Suppressor macrophage (primary cell): ENCODE measurements at places on chromosomes 2 and 18.

GRCh38 chr2:190554357-190555006 lies 20.0 kb upstream of the NEMP2 start:
- no peak for DNase-seq

DNA sequence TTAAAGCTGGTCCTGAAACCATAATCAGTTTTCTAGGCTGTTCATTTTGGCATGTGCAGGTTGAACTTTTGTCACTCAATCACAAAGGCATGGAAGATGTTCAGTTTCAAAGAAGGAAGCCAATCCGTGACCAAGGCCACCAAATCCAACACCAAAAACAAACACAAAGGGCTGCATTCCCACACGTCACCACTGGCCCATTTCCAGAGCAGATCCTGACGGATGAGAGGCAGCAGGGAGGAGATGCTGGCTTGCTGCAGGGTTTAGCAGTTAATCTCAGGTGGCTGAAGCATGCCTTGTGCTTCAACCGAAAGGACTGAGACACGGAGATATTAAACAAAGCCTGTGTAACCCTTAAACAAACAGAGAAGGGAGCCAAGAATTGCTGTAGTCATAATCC lies 191.9 kb upstream of the CTAGE1 start:
- DNase-seq, result no peak

DNA sequence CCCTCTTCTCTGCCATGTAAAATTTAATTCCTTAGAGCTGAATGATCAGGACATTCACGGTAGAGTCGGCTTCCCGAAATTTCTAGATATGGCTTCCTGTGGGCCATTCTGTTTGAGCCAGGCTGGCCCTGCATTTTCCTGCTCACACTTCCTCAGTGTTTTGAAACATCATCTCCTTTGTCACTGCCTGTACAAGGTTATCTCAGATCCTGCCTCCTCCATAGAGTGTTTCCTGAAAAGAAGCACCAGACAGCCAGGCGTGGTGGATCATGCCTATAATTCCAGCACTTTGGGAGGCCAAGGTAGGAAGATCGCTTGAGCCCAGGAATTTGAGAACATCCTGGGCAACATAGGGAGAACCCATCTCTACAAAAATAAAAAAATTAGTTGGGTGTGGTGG lies 43.6 kb downstream of the GRHL1 start:
- DNase-seq, result no peak

- DNase-seq, result no peak
Measured at GRCh38 chr2:109479804-109480203, 134.0 kb downstream of the SEPTIN10 start.

DNA sequence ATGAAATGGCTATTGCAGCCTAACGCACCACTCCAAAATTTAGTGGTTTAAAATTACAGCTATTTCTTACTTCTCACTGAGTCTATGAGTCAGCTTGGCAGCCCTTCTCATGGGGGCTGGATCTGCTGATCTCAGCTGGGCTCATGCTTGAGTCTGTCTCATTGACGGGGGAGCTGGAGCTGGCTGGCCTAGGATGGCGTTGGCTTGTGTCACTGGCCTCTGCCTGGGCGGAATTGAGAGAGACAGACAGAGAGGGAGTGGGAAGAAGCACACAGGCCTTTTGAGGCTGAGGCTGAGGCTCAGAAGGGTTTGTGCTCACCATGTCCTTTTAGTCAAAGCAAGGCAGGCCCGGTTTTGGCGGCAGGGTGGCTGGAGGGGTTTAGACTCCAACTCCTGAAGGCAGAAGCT lies 412.1 kb upstream of the MYT1L start:
- DNase-seq, result peak; percentile 77

DNA sequence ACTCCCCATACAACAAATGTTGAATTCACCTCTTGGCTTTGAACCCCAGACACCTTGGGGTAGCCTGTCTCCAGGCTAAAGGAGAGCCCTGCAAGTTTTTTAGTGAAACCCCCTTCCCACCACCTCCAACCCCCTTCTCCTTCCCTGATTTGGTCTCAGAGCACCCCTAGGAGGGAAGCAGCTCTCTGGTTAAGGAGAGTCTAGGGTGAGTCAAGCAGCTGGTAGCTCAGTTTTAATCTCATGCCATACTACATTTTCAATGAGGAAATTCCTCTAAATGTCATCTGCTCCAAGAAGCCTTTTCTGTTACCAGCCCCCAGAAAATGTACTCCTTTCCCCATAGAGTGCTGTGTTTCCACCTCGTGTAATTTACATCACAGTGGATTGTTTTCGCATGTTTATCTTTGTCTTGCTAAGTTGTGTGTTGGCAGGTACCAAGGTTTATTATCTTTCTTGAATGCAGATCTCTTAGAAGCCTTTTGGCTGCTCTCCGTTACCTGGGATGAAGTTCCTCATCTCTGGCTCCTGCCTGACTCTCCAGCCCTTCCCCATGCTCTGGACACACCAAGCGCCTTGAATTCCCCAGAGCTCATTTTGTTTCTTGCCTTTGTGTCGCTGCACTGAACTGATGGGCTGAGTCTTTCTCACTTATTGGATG lies 82.2 kb downstream of the ASAP2 start:
- peak; percentile 47 for DNase-seq

DNA sequence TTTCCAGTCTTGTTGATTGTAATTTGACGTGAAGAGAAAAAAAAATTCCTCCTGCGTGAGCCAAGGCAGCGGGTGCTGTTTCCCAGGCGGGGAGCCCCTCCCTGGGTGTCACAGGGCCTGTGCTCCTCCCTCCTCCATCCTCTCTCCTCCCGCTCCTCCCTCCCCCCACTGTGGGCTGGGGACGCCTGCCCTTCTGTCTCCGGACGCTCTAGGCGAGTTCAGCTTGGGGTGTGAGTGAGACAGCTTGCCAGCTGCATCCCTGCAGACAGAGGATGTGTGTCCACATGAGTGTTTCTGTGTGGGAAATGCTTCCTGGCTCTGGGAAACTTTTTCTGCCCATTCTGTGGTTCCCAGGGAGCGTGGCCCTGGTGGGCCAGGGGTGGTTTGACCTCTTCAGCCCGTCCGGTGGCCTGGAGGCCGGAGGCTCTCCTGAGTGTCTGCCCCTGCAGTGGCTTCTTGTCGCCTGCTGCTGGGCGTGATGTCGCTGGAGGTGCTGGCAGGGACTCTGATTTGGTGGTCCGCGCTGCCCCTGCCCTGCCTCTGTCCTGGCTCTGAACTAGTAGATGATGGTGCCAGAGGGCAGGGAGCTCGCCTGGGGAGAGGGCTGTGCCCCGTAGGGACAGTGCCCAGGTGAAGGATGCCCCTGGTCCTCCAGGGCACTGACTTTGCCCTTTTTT lies 96.4 kb downstream of the USP40 start:
- DNase-seq, result no peak

GRCh38 chr2:10195278-10196109 lies 73.0 kb downstream of the RRM2 start:
- DNase-seq, result no peak

GRCh38 chr2:132372276-132372675 lies 44.3 kb upstream of the GPR39 start:
- DNase-seq, result peak; percentile 61

GRCh38 chr18:811892-812375 lies at the start of gene YES1:
TSS of gene YES1 (minus strand) at chr18:812242. CDS start at chr18:756827, 55,415 bp downstream.
- peak; percentile 36 for DNase-seq

DNA sequence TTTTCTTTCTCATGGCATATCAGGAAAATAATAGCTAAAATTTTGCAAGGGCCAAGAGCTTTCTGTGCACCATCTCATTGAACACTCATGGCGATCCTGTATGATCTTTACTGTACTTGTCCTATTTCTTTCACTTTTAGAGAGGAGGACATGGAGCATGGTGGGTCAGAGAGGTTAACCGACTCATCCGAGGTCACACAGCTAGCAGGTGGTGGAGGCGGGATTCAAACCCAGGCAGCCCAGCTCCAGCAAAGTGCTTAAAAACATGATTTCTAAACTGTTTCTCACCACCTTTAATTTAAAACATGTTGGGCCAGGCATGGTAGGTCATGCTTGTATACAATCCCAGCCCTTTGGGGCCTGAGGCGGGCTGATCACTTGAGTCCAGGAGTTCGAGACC lies 6.4 kb downstream of the NGEF start:
- no peak for DNase-seq

- no peak for DNase-seq
Measured at GRCh38 chr2:74415762-74416395, 5.5 kb downstream of the C2orf81 start.

DNA sequence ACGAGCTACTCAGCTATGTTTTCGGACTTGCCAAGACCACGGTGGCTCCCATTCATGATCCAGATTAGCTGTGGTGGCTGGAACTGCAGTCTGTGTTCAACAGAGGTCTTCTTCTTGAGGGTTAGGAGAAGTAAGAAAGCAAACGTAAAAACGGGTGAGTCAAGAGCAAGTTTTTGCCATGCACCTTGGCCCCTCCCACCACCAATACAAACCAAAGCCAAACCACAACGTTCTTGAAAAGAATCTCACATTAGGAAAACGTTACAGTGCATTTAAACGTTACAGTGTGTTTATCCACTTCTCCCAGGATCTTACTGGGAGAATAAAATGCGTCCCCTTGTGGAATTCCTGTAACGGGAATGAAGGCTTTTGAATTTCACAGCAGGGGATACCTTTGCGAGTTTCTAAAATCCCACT lies 725 bp downstream of the FBXO48 start:
- peak; percentile 36 for DNase-seq

DNA sequence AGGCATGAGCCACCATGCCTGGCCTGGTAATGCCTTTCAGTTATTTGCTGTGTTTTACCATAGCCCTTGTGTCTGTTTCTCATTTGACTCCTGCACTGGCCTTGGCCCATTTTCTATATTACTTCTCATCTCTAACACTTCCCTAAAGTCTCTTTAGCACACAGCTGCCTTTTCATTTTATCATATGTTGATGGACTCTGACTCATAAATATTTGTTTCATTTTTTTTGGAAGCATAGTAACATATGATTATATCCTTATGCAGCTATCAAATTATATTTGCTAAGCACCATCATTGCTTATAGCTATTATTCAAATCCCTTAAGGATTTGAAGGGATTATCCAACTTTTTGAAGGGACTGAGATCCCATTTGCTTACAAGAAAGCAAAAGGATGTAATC lies 320.3 kb downstream of the GPD2 start:
- no peak for DNase-seq

DNA sequence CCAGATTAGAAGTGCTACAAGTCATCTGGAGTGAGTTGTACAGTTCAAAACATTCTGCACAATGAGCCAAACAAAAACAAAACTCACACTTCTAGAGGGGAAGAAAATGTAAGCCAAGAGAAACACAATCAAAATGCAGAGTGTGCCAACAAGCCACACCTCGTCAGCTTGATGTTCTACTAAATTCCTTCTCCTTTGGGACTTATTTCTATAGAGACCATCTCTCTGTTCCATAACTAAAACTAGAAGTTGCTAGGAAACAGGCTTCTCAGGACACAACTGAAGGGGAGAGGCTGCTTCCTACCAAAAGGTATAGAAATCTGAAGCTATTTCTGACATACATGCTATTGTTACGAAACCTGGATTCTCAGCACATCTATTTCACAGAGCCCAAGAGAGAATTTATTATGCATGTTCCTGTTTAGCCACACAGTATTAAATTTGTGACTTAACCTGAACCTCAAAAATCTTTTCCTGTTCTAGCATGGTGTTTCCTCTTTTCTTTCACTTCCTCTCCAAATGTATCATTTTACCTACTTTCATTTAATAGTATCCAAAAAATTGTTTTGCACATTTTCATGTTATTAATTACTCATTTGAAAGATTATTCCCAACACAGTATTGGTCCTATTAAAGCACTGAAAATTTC lies 211.4 kb upstream of the CCDC150 start:
- no peak for DNase-seq

GRCh38 chr2:186308347-186308746 lies 177.7 kb upstream of the ZC3H15 start:
- no peak for DNase-seq

DNA sequence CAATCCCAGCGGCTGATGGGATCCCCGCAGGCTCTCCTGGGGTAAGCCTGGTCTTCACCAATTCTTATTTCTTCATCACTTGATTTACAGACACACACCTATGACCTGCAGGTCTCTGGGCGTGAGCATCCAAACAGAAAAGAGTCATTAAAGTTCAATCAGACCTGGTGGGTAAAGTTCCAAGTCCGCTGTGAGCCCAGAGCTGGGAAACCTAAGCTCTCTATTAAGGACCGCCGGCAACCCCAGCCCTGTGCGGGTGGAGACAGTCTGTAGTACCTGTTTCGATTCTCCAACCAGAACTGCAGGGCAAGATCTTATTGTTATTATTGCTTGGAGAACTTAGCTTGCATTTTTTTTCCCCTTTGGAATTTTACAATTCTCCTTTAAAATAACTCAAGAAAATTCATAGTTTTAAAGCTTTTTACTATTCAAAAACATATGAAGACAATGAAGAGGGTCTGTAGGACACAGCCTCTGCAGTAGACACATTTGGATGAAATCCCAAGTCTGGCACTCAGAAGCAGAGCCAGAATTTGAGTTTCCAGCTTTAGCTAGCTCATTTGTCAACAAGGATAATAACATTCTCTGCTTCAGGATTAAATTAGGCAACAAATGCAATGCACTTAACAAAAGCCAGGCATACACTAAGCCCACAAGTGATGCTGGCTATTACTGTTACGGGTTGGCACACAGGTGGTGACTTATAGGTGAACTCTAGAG lies 376.4 kb downstream of the INSIG2 start:
- DNase-seq, result no peak

DNA sequence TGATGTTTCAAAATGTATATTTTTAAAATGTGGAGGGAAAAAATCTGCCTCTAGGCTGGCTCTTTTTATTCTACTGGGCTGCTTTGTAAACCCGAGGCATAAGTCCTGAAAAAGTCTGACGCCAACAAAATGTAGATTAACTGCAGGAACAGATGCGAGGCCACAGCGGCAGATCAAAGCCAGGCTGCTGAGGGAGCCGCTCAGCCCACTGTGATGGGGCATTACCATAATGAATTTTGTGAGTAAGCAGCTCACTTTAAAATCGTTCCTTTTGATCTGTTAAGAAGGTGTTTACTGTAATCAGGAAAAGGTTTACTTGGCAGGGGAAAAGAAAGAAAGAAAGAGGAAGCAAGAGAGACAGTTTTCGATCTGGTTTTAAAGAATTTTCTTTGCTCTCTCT lies 269.0 kb downstream of the ICOS start:
- DNase-seq, result no peak

GRCh38 chr2:102027036-102027980 lies 35.5 kb downstream of the IL1R2 start:
- no peak for DNase-seq

- no peak for DNase-seq
Measured at GRCh38 chr18:13338318-13338717, 119.8 kb downstream of the LDLRAD4 start.

DNA sequence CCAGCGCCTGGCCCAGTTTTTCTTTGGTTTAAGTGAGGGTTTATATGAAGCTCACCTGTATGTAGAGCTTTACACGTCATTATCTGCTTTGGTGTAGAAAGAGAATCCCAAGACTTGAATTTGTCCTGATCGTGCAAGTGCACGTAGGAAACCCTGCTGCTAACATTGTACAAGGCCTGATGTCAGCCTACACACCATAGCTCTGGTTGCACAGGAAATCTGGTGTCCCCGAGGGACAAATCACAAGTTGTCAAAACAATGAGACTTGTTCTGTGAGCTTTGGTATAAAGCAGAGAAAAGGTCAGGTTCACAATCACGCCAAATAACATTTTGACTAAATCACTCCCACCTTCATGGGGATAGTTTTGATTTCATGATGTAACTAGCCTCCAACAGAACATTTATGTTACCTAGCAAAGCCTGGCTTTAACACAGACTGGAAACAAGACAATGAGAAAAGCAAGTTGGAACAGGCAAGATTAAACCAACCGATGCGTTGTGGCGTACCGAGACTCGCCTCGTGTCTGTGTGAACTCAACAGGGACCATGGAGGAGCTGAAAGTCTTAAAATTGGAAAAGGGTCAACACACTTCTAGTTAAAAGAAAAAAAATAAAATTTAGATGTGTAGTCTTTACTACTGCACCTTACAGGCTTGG lies 41.4 kb downstream of the ZAP70 start:
- no peak for DNase-seq
